Stimulated activated CD8-positive, alpha-beta memory T cell treated with anti-CD3 and anti-CD28 coated beads, Interleukin-4, amount 100 ng/mL, for 24 hours (primary cell): ENCODE measurements at places on chromosomes 2 and 18.

DNA sequence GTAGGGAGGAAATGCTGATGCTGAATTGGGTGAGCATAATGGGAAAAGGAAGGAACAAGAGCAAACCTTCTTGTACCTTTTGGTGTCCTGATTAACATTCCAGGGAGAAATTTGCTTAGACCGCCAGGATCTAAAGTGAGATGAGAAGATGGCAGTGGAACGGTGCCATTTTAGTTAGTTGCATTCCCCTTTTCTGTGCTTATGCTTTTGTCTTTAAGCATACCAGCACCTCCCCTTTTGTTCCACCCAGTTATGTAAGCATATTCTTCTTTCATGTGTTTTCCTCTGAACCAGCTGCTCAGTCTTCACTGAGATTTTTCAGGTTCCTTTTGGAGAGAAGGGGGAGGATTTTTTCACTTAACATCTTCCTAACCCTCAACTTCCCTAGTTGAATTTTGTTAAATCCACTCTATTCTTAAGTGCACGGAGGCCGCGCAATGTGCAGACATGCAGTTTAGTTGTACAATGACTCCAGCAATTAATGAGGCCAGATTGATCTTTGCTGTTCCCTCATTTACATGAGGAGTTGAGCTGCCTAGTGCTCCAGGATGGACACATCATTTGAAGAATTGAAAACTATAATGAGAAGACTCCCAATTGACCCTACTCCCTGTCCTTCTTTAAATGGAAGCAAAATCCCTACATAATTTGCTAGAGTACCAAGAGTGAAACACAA lies 73.9 kb downstream of the MAP4K4 start:
- no peak for DNase-seq

DNA sequence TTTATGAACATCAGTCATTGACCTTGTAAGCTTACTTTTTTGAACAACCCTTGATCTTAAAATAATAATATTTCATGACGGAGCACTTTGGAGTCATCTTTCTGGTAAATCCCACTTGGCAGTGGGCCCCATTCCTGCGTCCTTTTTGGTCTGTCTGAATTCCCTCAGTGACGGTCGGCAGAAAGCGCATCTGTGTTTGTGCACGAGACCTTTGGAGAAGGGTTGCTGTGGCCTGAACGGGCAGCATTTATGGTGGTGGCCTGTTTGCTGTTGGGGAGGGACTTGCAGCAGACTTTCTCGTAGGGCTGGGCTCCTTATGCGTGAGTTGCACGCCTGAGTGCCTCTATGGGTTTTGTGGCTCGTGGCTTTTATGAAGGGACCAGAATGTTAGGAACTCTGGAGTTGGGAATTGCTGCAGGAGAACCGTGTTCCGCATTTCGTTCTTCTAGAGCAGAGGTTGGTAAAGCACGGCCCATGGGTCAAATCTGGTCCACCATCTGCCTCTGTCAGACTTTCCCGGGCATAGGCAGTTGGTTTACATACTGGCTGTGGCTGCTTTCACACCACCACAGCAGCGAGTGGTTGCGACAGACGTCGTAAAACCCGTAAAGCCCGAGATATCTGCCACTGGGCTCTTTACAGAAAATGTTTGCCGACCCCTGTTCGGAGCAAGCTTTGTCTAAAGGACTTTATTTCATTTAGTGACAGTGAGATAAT lies 30.8 kb downstream of the LPIN1 start:
- DNase-seq, result no peak

GRCh38 chr18:56443166-56443907 lies 195.1 kb downstream of the TXNL1 start:
- no peak for DNase-seq

DNA sequence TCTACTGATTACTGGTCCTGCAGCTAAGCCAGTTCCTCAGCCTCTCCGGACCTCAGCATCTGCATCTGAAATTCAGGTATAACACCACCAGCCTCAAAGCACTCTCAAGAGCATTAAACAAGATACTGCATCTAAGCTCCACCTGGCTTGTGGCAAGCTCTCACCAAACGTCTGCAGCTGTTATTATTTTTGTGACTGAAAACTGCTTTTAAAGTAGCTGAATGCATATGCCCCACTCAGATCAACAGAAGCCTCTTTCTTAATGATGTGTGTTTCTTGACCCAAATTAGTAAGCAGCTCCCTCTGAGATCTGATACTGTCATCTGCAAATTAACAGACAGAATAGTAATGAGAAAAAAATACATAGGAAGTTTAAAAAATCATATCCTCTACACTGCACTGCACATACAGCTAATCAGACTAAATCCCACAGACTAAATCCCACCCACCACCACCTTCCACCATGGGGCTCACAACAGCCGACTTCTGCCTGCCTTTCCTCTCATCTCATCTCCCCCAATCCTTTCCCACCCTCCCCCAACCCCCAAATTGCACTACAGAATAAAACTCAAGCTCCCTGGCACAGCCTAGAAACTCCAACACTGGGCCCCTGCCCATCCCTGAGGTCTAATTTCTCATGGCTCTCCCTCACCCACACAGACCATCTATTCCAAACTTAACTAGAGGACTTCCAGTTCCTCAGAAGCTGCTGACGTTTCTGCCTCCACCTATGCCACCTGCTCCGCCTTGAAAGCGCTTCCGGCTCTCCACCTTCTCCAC lies 52.9 kb downstream of the TMEM163 start:
- DNase-seq, result no peak

- DNase-seq, result no peak
Measured at GRCh38 chr18:10942998-10943397, 206.4 kb downstream of the PIEZO2 start.

DNA sequence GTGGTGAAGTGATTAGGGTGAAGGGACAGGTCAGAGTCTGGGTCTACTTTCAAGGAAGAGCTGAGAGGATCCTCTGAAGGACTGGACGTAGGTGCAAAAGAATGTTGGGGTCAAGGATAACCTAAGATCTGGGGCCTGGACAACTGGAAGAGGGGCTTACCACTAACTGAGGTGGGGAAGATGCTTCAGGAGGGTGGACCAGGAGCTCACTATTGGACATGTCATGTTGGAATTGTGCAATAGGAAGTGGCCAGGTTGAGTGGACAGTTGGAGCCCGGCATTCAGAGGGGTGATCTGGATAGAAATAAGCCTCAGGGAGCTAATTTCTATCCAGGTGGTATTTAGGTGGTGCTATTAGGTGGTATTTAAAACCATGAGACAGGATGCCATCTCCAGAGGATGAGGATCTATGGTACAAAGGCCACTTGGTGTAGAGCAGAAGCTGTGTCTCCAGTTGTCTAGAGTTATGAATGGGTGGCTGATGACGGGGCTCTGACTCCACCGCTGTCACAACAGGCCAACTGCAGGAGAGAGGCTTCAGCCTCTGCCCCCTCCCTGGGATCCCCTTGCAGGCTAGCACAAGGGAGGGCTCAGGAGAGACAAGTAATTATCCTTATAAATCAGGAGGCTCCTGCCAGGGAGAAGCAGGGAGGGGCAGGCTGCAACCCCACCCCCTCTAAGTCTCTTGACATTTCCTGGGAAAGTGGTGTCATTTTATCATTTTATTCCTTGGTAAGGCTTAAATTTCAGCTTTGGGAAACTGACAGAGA lies 158.0 kb downstream of the SMAD7 start:
- DNase-seq, result no peak

GRCh38 chr2:110820128-110820527 lies 87.8 kb downstream of the ACOXL start:
- no peak for DNase-seq

DNA sequence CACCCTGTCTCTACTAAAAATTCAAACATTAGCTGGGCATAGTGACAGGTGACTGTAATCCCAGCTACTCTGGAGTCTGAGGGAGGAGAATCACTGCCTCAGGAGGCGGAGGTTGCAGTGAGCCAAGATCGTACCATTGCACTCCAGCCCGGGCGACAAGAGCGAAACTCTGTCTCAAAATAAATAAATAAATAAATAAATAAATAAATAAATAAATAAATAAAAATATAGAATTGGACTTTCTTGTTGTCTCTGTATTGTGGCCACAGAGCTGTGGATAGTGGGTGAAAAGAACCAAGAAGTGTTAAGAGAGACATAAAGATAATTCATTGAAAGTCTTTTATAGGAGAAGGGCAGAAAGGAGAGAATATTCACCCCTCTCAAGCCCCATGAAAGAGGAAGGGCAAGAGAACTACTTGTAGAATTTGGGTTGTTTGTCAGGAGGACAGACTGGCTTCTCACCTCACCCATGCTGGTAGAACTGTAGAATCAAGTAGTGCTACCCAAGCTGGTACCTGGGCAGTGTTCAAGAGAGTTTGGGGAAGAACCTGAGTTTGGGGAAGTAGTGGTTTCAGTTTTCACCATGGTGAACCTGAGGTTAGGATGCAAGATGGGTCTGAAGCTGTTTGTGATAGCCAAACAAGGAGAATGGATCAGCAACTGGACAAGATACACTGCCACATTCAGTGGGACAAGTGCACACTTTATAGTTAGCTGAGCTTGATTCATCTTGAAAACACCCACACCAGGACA lies 256.5 kb downstream of the CD226 start:
- no peak for DNase-seq

DNA sequence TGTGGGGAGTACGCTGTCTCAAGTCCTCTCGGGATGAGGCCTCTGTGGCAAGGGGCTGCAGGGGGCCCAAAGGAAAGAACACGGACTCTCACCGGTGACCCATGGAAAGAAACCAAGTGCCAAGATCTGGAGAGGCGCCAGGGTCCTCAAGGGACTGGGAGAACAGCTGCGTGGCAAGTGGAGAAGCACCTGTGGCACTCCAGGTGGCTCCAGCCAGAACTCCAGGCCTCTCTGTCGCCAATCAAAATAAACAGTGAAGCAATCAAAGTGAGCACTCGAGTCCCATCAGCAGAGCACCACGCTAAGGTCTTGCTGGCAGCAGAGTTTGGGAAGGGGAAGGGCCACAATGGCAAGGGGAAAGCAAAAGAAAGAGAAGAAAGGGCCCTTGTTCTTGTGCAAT lies 54.7 kb downstream of the BCL2 start:
- no peak for DNase-seq

DNA sequence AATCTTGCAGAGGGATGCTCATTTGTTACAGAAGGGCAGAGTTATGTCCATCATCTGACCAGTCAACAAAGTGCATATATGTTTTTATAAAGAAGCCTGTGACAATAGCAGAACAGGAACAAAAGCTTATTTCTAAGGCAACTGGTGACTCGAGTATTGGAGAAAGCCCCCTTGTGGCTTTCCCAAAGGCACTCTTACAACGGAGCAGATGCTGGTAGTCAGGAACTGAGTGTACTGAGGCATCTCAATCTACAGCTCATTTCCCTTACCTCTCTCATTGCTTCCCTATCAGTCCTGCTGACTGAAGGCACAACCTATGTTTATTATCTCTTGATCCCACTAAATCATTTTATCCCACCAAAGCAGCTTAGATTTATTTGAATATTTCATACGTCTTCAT lies 557.1 kb upstream of the CHAC2 start:
- DNase-seq, result no peak

DNA sequence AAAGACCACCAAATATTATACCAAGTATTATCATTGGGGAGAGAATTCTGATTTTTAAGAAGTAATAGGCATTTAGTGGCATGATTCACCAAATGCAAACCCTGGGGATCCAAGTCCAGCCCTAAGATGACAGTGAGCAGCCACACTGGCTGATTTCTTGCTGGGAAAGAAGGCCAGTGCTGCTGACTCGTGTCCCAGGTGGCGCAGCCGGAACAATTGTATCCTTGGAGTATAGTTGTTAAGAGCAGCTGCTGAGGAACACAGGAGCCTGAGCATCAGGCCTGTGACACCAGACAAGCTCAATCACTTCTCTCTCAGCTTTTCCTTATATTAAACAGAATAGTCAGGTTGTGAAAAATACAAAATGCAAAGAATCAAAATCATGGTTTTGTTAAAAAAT lies 48.4 kb downstream of the LRP1B start:
- DNase-seq, result no peak

DNA sequence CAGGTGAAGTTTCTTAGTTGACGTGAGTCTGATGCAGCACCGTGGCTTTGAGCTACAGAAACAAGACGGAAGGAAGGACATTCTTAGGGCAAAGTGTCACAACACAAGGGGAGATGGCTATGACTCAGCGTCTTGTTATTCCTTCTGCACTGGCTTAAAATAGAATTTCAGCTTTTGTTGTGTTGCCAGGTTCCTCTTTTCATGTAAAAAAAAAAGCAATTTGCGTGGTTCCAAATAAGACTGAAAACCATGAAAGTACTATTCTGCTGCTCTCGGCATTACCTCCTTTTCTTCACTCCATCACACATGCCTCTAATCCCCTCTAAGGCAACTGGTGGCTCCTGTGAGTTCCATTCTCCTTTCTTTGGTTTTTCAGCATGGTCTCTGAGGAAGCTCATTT lies 150.1 kb downstream of the ANTXR1 start:
- DNase-seq, result no peak

DNA sequence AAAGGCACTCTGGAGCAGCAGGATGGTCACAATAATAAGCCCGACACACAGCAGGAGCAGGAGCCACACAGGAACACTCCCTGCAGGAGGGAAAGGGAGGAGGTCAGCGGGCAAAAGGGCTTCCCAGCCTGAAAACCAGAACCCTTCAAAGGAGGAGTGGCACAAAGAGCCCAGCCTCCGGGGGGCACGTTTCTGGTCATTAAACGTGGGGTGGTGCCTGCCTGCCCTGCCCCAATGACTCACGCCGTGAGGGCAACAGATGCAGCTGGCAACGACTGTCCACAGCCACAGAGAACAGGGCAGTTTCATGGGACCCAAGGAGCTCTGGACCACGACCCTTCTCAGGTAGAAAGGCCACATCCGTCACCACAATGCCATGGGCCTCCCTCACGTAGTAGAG lies 3.0 kb downstream of the PREB start:
- DNase-seq, result no peak

GRCh38 chr2:102505290-102505689 lies 32.3 kb downstream of the SLC9A4 start:
- DNase-seq, result no peak

GRCh38 chr2:108316033-108316432 lies 27.3 kb downstream of the SULT1C2 start:
- DNase-seq, result no peak

GRCh38 chr18:25921677-25922421 lies 168.6 kb downstream of the SS18 start:
- DNase-seq, result peak; percentile 3

- DNase-seq, result no peak
Measured at GRCh38 chr2:106830191-106830590, 55.8 kb downstream of the ST6GAL2 start.
